Activated T-helper 1 cell treated with anti-CD3 and anti-CD28 coated beads, Interleukin-2, amount 50 U/mL, for 16 hours (primary cell): ENCODE measurements at places on chromosomes 1 and 21.

GRCh38 chr1:8363186-8363766, 45.4 kb downstream of the SLC45A1 start:
- DNase-seq: no peak

GRCh38 chr1:20660847-20661206, 342 bp downstream of the DDOST start:
- no peak for DNase-seq

DNA sequence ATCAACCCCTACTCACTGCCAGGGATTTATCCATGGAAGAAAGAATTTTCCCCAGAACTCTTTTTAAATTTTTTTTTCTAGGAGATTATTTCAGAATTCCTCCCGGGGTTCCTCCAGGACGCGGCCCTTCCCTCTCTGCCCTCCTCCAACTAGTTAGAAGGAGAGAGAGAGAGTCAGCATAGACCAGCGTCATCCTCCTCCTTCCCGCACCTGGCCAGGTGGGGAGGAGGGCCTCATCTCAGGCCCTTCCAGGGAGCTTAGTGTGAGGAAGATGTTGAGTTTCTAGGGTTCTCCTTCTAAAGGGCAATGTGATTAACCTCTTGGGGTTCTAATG, 63.6 kb downstream of the CDK18 start:
- DNase-seq: no peak

DNA sequence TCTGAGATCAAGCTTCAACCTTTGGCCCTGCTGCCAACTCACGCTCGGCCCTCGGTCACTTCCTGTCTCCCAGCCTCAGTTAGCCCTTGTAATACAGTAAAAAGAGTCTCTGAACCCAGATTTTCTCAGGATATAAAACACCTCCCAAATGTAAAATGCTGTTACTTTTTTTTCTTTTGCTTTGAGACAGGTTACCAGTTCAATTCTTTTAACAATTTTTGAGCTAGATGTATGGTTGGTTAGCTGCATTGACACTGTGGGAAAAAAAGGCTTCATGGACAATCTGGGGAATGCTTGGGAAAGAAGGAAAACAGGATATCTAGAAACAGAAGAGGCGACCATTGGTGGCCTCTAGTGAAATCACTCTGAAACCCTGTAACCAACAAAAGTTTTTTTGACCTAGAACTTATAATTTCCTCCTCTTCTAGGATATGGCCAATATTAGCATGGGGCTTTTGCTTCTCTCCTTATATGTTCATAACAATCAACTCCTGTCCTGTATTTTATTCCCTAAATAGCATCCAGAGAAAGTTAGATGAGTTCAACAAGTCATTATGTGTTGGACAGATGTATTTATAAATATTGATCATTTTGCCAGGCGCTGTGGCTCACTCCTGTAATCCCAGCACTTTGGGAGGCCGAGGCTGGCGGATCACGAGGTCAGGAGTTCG, 1.3 kb downstream of the CMPK1 start:
- no peak for DNase-seq

GRCh38 chr1:208990456-208990855, 593.1 kb upstream of the CAMK1G start:
- DNase-seq: no peak

GRCh38 chr1:24390924-24391782, 22.4 kb downstream of the STPG1 start:
- peak; percentile 23 for DNase-seq

DNA sequence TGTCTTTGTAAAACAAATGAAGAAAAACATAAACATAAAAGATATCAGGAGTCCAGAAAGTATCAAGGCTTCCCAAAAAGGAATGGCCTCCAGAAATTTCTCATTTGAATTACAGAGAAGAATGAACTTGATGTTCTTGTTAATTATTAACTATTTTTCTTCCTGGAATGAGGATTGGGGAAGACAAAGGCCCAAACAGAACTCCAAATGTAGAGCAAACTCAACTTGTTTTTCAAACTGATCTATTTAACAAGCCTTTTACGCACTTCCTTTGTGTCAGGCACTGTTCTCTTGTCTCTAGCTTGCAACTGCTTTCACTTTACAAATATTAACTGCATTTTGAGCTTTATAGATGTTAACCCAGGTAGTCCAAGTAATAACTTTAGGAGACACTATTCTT, 45.5 kb downstream of the LAMC2 start:
- DNase-seq: no peak

- DNase-seq: no peak
Observed at GRCh38 chr1:32100807-32101708, 6.8 kb upstream of the KPNA6 start.

GRCh38 chr1:114746450-114747121, 11.2 kb downstream of the CSDE1 start:
- no peak for DNase-seq

GRCh38 chr1:184866991-184867788, 107.1 kb downstream of the NIBAN1 start:
- DNase-seq: peak; percentile 19

GRCh38 chr1:25098717-25099116, 133.6 kb downstream of the SYF2 start:
- DNase-seq: no peak

- no peak for DNase-seq
Observed at GRCh38 chr1:241401156-241401555, 44.2 kb upstream of the RGS7 start.

DNA sequence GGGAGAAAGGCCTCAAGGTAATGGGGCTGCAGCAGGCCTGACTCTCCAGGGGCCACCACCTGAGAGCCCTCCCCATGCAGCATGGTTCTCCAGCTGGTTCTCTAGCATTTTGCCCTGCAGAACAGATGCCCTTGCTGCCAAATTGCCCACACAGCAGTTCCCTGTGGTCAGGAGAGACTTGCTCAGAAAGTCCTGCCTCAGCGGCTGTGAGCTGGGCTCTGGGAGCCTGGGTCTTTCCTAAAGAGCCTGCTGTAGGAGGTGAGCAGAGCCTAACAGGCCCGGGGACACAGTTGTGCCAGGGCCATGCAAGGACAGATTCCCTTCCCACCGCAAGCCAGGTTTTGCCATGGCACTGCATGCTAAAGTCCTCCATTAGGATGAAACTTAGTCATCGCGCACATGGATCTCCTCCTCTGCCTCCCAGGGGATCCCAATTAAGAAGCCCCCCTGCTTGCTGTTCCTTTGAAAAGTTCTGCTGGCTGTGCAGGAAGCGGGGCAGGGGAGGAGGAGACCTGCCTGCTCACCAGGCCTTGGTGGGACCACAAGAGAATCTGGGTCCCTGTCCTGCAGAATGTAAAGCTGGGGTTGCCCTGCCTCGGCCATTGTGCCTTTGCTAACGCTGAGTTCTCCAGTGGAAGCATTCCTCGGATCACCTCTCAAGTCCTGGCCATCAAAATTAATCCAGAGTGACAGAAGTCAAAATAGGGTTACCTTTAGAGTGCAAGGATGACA, 21.4 kb downstream of the TEX35 start:
- DNase-seq: no peak

DNA sequence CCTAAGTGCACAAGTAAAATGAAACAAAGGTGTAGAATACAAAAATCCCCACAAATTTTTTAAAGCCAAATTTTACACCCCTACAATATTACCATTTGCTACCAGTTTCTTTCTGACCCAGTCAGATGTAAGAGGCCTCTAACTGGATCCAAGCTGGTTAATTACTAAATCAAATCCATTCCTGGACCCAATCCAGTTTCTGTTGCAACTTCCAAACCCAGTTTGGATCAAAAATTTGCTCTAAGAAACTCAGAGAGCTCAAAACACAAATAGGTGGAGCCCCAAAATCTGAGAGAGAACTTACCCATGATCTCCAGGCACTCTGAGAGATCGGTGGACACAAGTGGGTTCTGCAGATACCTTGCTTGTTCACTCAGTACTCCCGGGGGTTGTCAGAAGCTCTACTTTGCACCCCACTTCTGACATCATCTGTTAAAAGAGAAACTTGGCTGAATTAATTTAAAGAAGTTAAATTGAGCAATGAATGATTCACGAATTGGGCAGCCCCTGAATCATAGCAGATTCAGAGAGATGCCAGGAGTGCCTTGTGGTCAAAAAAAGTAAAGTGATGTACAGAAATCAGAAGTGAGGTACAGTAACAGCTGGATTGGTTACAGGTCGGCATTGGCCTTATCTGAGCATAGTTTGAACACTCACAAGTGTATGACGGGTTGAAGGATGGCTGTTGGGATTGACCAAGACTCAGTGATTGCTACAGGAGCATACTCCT, 448.0 kb downstream of the KCNT2 start:
- no peak for DNase-seq

DNA sequence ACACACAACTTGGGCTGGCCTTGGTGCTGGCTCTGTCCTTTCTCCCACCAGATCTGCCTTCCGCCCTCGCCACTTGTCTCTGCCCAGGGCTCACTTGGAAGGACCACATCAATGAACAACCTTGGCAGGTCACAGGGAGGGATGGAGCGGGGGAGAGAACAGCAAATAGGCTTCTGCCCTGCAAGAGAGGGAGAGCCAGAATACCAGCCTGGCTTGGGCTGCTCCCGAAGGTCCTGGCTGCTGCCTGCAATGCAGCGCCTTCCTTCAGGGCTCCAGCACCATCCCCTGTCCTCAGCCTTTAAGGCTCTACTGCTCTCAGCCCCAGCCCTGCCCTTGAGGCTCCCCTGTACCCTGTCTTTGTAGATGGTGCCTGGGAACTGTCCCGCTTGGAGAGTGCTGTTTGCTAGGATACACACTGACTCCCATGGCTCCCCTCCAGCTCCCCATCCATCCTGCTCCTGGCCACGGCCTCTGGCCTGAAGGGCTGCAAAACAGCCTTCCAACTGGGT, 43.8 kb downstream of the HIVEP3 start:
- DNase-seq: no peak

- no peak for DNase-seq
Observed at GRCh38 chr21:36727866-36728265, 29.0 kb downstream of the SIM2 start.

DNA sequence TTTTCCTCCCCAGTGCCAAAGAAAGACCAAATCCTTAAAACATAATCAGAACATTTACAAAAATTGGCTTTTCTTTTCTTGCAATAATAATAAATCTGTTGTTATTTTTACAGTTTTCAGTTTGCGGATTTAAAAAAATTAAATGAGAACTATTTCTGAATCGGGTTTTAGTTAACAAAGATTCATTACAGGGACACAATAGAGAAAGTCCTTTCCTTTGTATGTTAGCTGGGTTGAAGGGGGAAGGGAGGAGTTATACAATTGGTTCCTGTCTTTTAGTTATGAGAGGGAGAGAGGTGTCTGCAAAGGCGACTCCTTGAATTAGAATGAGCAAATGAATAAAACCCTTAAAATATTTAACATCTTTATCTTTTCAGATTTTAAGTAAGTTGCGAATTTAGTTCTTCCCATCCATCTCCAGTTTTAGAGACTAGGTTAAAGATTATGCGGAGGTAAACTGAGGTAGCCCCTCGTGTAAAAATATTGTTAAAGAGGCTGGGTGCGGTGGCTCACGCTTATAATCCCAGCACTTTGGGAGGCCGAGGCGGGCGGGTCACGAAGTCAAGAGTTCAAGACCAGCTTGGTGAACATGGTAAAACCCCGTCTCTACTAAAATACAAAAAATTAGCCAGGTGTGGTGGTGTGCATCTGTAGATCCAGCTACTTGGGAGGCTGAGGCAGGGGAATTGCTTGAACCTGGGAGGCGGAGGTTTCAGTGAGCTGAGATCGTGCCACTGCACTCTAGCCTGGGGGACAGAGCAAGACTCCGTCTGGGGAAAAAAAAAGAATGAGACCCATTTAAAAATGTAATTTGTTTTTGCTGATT, 3.9 kb downstream of the SPEN start:
- no peak for DNase-seq

GRCh38 chr1:80211691-80212380, 1205.3 kb upstream of the ADGRL4 start:
- no peak for DNase-seq

DNA sequence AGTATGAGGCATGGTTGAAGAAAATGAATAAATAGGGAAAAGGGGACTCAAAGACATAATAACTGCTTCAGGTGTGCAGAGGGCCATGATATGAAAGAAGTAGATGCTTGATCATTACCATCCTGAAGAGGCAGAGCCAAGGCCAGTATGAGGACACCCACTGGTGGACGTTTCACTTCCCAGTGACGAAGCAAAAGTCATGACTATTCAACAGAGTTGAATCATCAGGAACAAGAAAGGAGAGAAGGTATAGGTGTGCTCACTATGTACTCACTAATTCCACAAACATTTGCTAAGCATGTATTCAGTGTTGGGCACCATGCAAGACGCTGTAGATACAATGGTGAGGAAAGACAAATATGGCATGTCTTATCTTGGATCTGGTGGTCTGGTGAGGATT, 319.2 kb upstream of the RUNX1 start:
- DNase-seq: no peak

GRCh38 chr1:237702161-237702560, 188.6 kb downstream of the ZP4 start:
- DNase-seq: no peak

- DNase-seq: no peak
Observed at GRCh38 chr21:25528515-25528914, 78.8 kb downstream of the MRPL39 start.

- DNase-seq: no peak
Observed at GRCh38 chr1:61424382-61424781, 300.6 kb downstream of the TM2D1 start.

DNA sequence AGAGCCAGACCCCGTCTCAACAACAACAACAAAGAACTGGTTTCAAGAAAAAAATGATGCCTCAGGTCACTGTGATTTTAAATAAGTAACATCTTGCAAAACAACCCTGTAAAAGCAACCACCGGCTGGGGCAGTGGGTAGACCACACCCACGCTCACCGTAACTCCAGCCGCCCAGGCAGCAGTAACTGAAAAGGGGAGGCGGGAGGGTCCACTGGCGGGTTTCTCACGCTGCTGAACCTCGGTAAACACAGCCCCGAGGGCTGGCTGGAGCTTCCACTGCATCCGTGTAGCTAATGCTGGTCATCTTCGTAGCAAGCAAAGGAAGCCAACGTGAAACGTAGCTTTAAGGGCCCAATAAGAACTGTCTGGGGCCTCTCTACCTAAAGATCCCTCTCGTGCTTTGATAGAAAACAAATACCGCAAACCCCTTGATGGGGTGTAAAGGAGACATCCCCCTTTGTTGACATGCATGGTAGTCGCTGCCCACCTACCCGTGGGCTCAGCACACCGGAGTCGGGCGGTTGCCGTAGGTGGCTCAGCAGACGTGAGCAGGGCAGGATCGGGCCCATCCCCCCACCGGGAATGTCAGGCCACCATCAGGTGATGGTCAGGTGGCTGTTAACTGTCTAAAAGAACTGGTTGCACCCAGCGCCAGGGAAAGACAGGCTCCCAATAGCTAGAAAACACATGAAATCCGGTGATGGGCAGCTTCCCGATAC, 4.2 kb downstream of the C1orf159 start:
- no peak for DNase-seq

- DNase-seq: no peak
Observed at GRCh38 chr1:4079815-4080214, 179.7 kb upstream of the C1orf174 start.

GRCh38 chr1:94011709-94012595, 102.7 kb upstream of the GCLM start:
- no peak for DNase-seq
